ENCODE measurements at places on chromosomes 2 and 18.

GRCh38 chr2:110667071-110667470, 10.8 kb downstream of the BUB1 start:
- no peak for DNase-seq

GRCh38 chr18:425106-425745, 75.3 kb downstream of the COLEC12 start:
- DNase-seq: no peak

DNA sequence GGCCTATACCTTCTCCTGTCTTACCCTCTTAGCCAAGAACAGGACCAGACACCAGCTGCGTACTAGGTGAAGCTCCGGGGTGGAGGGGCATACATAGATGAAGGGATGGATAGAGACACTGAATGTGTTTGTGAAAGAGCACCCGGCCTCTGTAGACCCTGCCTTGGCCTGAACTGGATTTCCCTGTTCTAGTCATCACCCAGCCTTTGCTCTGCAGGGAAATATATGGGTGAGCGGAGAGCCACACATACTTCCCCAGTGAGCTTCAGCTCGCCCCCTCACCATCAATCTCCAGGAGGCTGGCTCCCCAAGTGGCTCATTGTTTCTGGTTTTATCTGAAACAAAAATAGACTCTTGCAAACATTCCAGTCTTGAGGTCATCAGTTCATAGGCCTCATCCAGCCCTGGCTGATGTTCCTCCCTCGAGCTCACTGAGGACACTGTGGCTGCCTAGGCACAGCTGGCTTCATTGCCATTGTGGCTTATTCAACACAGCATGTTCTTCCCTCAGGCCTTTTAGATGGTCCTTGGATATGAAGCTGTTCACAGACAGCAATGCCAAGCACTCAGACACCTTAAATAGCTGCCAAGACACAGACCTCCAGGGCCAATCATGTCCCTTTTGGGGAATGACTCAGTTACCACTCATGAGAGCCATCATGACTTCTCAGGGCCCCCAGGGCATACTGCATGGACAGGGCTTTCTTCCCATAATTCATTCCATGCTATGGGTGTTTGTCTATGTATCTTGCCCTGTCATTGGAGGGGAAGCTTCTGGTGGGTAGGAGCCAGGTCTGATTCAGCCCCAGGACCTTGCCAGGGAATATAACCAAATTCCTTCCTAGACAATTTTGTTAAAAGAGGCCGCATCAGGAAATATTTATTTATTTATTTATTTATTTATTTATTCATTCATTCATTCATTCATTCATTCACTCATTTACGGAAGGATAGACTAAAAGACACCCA, 82.4 kb downstream of the TTC32 start:
- DNase-seq: no peak

GRCh38 chr2:186713691-186714090, 19.8 kb downstream of the FAM171B start:
- DNase-seq: no peak

DNA sequence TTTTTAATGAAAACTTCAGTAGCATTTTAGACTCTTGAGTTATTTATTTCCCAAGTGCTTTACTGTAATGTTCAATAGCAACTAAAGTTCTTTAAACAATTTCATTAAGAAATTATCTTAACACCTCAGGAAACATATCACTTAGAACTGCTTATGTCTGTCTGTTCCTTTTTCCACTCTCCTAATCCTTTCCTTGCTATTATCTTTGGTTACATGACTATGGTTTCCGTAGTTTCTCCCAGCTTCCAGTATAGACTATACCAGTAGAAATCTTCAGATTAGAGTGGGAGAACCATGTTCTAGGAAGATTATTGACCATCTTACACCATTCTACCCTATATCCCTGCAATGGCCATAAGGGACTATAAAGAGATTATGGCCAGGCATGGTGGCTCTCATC, 280.0 kb downstream of the EXOC6B start:
- no peak for DNase-seq
